Activated T-helper 1 cell treated with Interleukin-2 at 50 U/mL for 16 hours (primary cell): ENCODE measurements at places on chromosomes 16 and 17.

DNA sequence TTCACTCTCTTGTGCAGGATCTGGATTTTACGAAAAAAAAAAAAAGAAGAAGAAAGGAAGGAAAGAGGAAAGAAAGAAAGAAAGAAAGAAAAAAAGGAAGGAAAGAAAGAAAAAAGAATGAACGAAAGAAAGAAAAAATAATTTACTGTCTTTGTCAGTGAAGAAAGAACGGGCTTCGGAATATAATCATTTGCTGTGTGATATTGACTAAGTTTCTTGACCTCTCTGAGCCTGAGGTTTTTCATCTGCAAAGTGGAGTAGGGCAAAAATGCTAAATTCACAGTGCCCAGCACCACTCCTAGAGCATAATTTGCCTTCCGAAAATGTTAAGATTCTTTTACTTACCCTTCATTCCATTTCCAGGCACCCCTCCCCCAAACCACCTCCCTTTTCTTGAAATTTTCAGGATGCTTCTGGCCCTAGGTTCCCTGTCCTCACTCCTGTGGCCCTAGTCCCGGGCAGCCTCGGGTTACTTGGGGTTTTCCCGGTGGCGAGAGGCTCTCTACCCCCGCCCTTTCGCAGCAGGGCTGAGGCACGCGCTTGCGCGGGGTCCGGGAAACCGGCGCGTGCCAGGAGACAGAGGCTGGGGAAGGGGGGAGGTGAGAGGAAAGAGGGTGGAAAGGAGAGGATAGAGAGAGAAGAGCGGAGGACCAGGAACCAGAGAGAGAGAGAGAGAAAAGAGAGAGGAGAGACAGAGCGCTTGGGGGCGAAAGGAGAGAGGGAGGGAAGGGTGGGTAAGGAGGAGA lies at the start of gene CNTNAP1:
TSS of gene CNTNAP1 (plus strand) at position 556 of the 746 bp plus-strand sequence. CDS start 299 bp downstream, outside the sequence.
- no peak for DNase-seq

GRCh38 chr17:1053661-1054360 lies 56.9 kb downstream of the TIMM22 start:
- DNase-seq = no peak

GRCh38 chr17:5410594-5411272 lies 8.7 kb downstream of the NUP88 start:
- no peak for DNase-seq

DNA sequence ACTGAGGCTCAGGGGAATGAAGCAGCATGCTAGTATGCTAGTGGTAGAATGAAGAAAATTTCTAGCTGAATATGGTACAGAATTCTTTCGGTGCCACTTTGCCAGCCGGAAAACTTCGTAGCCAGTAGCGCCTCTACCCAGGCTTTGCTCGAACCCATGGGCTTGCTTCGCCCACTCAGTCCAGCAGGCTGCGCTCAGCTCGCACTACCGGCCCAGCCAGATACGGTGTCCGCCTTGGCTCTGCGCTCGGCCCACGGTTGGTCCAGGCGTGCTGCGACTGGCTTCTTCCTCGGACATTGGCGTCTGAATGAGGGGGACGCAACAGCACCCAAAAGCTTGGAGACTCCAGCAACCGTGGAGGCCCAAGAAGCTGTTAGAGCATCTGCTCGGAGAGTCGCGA lies 372.5 kb upstream of the CDH8 start:
- DNase-seq = no peak

- DNase-seq = no peak
Measured at GRCh38 chr16:89073346-89074071, 20.1 kb upstream of the ACSF3 start.

GRCh38 chr16:24577167-24577566 lies 37.8 kb downstream of the RBBP6 start:
- DNase-seq = no peak

- no peak for DNase-seq
Measured at GRCh38 chr16:65917466-65917865, 449.0 kb upstream of the CDH5 start.

GRCh38 chr17:21289902-21290571 lies 5.5 kb downstream of the MAP2K3 start:
- no peak for DNase-seq

DNA sequence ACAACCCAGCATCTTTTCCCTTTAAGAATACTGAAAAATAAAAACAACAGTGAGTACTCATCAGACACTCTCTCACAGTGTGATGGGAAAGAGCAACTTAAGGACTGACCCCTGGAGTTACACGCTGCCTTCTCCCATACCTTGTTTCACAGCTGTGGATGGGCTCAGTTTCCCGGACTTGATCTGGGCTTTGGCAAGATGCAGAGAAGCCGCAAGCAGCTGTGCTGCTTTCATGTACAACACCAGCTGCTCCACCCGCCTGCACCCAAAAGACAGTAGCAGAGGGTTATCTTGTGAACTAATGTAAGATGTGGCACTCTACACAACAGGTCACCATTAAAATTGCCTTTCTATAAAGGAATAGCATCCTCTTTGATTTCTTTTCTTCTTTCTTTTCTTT lies 32.7 kb upstream of the ALDH3A1 start:
- no peak for DNase-seq

GRCh38 chr17:1267471-1267943 lies 2.7 kb upstream of the BHLHA9 start:
- no peak for DNase-seq

- peak; percentile 61 for DNase-seq
Measured at GRCh38 chr17:7281074-7281952, at the start of gene SLC2A4. TSS of gene SLC2A4 (plus strand) at chr17:7281718. CDS start at chr17:7281935, 217 bp downstream.

DNA sequence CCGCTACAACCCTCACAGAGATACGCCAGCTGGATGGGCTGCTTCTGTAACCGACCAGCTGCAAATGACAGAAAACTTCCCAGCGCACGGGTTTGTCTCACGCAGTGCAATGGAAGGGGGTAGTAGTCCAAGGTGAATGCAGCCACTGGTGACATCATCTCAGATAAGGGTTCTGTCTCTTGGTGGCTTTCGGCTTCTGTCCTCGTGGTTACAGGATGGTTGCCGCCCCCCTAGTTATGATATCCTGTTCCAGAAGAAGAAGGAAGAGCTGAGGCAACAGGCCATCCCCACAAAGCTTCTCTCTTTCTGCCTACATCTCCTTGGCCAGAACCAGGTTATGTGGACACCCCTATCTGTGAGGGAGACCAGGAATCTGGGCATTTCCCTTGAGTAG lies 40.3 kb upstream of the BAHCC1 start:
- DNase-seq = no peak

GRCh38 chr16:29784901-29785500 lies 5.5 kb upstream of the KIF22 start:
- DNase-seq = peak; percentile 67

GRCh38 chr16:67801883-67802282 lies 4.5 kb downstream of the RANBP10 start:
- peak; percentile 15 for DNase-seq

- no peak for DNase-seq
Measured at GRCh38 chr17:80446645-80447405, 29.6 kb downstream of the NPTX1 start.
